Endothelial cell of umbilical vein (primary cell): ENCODE measurements at places on chromosomes 4 and X. TPM values are rescaled to one million over a fixed set of nuclear protein-coding genes. Genes with fewer than 3 reads are reported as not detected.

DNA sequence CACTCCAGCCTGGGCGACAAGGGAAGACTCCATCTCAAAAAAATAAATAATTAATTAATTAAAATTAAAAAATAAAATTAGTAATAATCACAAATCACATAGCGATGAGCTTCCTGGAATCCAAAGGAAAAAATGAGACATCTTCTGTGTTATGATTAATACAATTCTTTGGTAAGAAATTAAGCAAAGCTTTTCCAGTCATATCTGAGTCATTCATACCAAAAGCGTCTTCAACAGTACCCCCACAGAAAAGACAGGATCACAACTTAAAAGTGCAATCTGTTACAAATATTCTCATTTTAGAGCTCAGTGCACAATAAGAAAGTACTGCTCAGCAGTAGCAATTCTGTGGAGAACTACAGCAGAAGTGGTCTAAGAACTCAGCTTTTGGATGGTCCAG, 168.5 kb upstream of the MXRA5 start:
- H3K36me3 ChIP-seq = no peaks in the 10 kb centered on the region
- H3K27me3 ChIP-seq = no peaks in the 10 kb centered on the region
- no peaks in the 10 kb centered on the region for H3K4me1 ChIP-seq
- no peak overlapping the region for H3K4me3 ChIP-seq
- no peak overlapping the region for H3K27ac ChIP-seq
- DNase-seq = no peak

- no peaks in the 10 kb centered on the region for H3K27me3 ChIP-seq
- H3K4me1 ChIP-seq = no peaks in the 10 kb centered on the region
- no peak overlapping the region for H3K4me3 ChIP-seq
- DNase-seq = peak; percentile 41
- peaks cover 18% of the 10 kb centered on the region for H3K36me3 ChIP-seq
Observed at GRCh38 chr4:3136454-3136853, 62.0 kb downstream of the HTT start.

DNA sequence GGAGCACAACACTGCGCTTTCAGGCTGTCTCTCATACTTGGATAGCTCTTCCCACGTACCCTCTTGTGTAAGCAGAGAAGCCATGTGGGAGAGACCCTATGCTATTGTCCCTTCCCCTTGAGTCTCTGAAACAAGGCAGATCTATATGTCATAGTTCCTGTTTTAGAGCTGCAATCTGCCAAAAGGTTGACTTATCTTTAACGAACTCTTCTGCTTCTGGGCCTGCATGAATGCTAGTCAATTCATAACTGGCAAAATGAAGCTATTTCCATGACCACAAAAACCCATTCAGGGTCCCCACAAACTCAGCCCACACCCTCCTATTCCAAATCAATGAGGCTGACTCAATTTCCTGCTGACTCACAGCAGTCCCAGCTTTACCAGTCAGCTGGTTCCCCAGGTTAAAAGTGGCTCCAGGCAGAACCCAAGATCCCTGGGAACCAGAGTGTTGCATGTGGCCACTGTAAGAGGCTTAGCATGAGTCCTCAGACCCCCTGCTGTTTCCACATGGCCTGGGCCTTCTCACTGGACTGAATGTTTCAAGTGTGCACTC, 25.3 kb upstream of the SOD3 start:
- H3K4me3 ChIP-seq = no peak overlapping the region
- DNase-seq = peak; percentile 18
- no peaks in the 10 kb centered on the region for H3K36me3 ChIP-seq
- H3K27ac ChIP-seq = no peak overlapping the region

GRCh38 chr4:56313132-56313531, 74.2 kb downstream of the AASDH start:
- no peaks in the 10 kb centered on the region for H3K4me1 ChIP-seq
- DNase-seq = no peak
- no peak overlapping the region for H3K4me3 ChIP-seq
- no peaks in the 10 kb centered on the region for H3K36me3 ChIP-seq
- no peaks in the 10 kb centered on the region for H3K27me3 ChIP-seq

ASB9 gene
- polyA plus RNA-seq = 6.5 and 6.8 TPM in 2 replicates

CT47B1 gene
- polyA plus RNA-seq = not detected in 2 replicates

DMRTC1 gene
- not detected in 2 replicates for polyA plus RNA-seq
